Neural crest cell (in vitro differentiated cells): ENCODE measurements at places on chromosomes 16 and 17. TPM values are rescaled to one million over a fixed set of nuclear protein-coding genes. Genes with fewer than 3 reads are reported as not detected.
A peak's percentile ranks its signal among the peaks of the same experiment; 100 is the strongest.

TEX19 gene
- total RNA-seq = 0.20 and 0.23 TPM in 2 replicates

GRCh38 chr16:85562093-85562786 is 50.9 kb upstream of the GSE1 start:
- peaks cover 53% of the 10 kb centered on the region for H3K27me3 ChIP-seq
- no peak overlapping the region for H3K27ac ChIP-seq
- no peaks in the 10 kb centered on the region for H3K36me3 ChIP-seq
- H3K4me3 ChIP-seq = peak overlapping the region; percentile 34
- no peak for DNase-seq

GRCh38 chr16:64089697-64090096 is 1032.2 kb downstream of the CDH11 start:
- H3K36me3 ChIP-seq = no peaks in the 10 kb centered on the region
- peaks cover 22% of the 10 kb centered on the region for H3K4me1 ChIP-seq
- no peaks in the 10 kb centered on the region for H3K27me3 ChIP-seq
- no peak for DNase-seq
- no peak overlapping the region for H3K27ac ChIP-seq

IRX5 gene
- total RNA-seq = 12.7 and 14.9 TPM in 2 replicates

GRCh38 chr17:9183306-9183705 is 162.0 kb downstream of the NTN1 start:
- no peak overlapping the region for H3K4me3 ChIP-seq
- no peak for DNase-seq
- no peak overlapping the region for H3K27ac ChIP-seq
- H3K4me1 ChIP-seq = peaks cover 2% of the 10 kb centered on the region

KRTAP1-5 gene
- total RNA-seq = not detected in 2 replicates

DNA sequence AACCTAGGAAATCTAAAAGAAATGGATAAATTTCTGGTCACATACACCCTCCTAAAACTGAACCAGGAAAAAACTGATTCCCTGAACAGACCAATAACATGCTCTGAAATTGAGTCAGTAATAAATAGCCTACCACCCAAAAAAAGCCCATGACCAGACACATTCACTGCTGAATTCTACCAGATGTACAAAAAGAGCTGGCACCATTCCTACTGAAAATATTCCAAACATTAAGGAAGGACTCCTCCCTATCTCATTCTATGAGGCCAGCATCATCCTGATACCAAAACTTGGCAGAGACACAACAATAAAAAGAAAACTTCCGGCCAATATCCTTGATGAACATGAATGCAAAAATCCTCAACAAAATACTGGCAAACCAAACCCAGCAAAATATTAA is 52.9 kb downstream of the TTC19 start:
- no peak overlapping the region for H3K27ac ChIP-seq
- H3K4me3 ChIP-seq = no peak overlapping the region
- no peaks in the 10 kb centered on the region for H3K4me1 ChIP-seq
- no peak for DNase-seq

- no peaks in the 10 kb centered on the region for H3K4me1 ChIP-seq
- peaks cover 12% of the 10 kb centered on the region for H3K36me3 ChIP-seq
- H3K27me3 ChIP-seq = no peaks in the 10 kb centered on the region
- no peak overlapping the region for H3K27ac ChIP-seq
Observed at GRCh38 chr17:83009414-83010205, 69.8 kb upstream of the METRNL start.

- no peak overlapping the region for H3K4me3 ChIP-seq
- no peaks in the 10 kb centered on the region for H3K27me3 ChIP-seq
- H3K36me3 ChIP-seq = no peaks in the 10 kb centered on the region
- no peak overlapping the region for H3K27ac ChIP-seq
- peaks cover 16% of the 10 kb centered on the region for H3K4me1 ChIP-seq
- DNase-seq = no peak
Observed at GRCh38 chr16:83882163-83882885, 16.6 kb upstream of the MLYCD start.

- peak overlapping the region; percentile 79 for H3K27ac ChIP-seq
- H3K4me3 ChIP-seq = no peak overlapping the region
- H3K27me3 ChIP-seq = no peaks in the 10 kb centered on the region
- DNase-seq = no peak
Observed at GRCh38 chr17:57605675-57606105, 139.4 kb downstream of the CCDC182 start.

GRCh38 chr16:77888871-77889270 is 100.5 kb downstream of the VAT1L start:
- no peak for DNase-seq
- no peak overlapping the region for H3K4me3 ChIP-seq
- no peaks in the 10 kb centered on the region for H3K27me3 ChIP-seq
- no peaks in the 10 kb centered on the region for H3K36me3 ChIP-seq
- H3K4me1 ChIP-seq = no peaks in the 10 kb centered on the region

HSD17B2 gene
- not detected in 2 replicates for total RNA-seq

DNA sequence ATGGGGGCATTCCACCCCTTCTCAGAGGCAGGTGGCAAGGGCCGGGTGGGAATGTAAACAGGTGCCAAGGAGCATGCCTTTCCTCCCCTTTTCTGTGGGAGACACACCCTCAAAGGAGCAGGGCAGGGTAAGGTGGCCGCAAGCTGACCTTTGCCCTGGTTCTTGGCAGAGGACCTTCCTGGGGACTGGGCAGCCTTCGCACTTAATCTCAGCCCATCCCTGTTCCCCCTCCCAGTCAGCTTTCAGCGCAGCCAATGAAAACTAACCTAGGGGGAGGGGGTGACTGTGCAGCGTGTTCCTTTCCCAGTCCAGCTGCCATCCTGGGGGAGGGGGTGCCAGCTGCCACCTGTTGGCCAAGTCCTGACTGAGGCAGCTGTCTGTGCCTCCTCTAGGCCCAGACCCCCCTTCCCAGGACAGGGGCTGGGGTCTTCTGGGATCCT is 2.8 kb downstream of the TRAF4 start:
- no peak overlapping the region for H3K27ac ChIP-seq
- H3K4me3 ChIP-seq = peak overlapping the region; percentile 99
- peaks cover 12% of the 10 kb centered on the region for H3K27me3 ChIP-seq
- H3K4me1 ChIP-seq = peaks cover 43% of the 10 kb centered on the region
- peaks cover 12% of the 10 kb centered on the region for H3K36me3 ChIP-seq
